ENCODE measurements at places on chromosomes 5 and 9.

- no peak for DNase-seq
These were observed 275.4 kb upstream of the IRX4 start for GRCh38 chr5:2158109-2158508.

- DNase-seq: no peak
These were observed 98.2 kb upstream of the PRR16 start for GRCh38 chr5:120365656-120366446.

GRCh38 chr9:136902259-136902821, 16.0 kb downstream of the TRAF2 start:
- DNase-seq: no peak

DNA sequence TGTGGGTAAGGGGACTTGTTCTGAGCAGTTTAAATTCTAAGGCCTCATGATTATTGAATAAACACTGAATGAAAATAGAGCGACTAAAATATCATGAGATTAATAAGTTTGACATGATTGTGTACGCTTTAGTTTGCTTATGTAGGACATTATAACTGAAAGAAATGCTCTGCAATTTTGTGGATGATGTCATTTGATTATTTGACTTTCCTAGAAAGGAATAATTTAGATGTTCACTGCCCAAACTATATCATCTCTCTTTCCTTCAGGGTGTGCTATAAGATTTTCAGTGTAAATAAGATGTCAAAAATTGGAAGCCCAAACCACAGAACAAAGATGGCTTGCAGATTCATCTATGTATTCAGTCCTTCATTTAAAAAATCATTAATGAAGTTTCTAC, 115.7 kb upstream of the MTAP start:
- no peak for DNase-seq

Data from hematopoietic multipotent progenitor cell treated with erythropoietin and hydrocortisone succinate and interleukin-3 and kit ligand, for 6 days (in vitro differentiated cells).